ENCODE measurements at places on chromosomes 1 and 21.
A peak's percentile ranks its signal among the peaks of the same experiment; 100 is the strongest.

DNA sequence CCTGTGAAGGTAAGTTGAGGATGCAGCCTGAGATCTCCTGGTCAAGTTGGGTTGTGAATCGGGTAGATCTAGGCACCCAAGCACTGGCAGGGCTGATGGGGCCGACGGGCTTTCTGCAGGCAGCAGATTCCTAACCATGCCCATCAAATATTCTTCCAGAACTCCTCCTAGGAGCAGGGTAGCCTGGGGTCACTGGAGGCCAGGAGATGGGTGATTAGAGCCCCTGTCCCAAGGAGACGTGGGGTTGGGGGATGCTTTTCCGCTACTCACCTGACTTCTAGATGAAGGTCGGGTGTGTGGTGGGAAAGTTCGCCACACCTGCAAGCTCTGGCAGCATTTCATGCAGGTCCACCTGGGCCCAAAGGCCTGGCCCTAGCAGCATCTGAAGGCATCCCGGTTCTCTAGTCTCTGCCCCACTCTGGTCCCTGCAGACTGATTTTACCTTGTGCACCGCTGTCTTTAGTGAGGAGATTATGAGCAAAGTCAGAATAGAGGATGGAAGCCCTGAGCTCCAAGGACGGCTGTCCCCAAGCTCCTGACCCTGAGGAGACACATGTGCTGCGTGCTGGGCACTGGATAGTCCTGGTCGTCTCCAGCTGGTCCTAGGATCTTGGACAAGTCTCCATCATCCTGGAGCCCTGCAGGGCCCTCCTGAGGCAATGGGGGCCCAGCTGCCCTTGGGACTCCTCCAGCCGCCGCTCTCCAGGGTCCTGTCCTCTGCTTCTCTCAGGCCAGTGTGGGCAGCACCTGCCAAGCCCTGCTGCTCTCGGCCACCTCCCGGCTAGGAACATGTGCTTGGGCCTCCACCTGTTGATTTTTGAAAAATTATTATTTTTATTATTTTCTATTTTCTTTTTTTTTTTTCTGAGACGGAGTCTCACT, 21.8 kb upstream of the C2CD2 start:
- no peak for DNase-seq

GRCh38 chr1:115126516-115126915, 37.2 kb upstream of the TSPAN2 start:
- no peak for DNase-seq

- no peak for DNase-seq
Measured at GRCh38 chr1:84165601-84166000, 21.5 kb downstream of the PRKACB start.

- DNase-seq, result no peak
Measured at GRCh38 chr1:215894617-215895016, 327.5 kb downstream of the KCTD3 start.

DNA sequence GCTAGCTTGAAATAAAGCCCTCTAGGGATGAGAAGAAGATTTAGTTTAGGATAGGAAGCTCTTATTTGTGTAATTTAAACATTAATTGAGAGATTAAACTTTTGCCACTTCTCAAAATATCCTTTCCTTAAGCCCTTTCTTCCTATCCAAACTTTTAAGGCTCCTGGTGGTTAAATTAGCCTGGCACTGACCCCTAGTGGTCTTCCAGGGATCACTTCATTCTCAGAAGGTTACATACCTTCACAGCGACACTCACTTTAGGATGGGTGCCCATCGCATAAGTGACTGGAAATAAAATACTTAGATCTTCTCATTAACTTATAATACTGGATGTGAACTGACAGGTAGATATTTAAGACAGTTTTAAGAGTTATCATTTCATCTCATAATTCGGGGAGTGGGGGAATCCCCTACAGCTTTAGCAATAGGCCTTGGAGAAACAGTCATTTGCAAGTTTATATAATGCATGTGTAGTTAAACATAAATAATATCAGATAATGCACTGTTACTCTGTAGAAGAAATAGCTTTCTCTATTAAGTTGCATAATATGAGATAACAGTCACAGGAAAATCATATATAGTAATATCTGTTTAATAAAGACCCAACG, 7.4 kb downstream of the LHX9 start:
- peak; percentile 77 for DNase-seq

DNA sequence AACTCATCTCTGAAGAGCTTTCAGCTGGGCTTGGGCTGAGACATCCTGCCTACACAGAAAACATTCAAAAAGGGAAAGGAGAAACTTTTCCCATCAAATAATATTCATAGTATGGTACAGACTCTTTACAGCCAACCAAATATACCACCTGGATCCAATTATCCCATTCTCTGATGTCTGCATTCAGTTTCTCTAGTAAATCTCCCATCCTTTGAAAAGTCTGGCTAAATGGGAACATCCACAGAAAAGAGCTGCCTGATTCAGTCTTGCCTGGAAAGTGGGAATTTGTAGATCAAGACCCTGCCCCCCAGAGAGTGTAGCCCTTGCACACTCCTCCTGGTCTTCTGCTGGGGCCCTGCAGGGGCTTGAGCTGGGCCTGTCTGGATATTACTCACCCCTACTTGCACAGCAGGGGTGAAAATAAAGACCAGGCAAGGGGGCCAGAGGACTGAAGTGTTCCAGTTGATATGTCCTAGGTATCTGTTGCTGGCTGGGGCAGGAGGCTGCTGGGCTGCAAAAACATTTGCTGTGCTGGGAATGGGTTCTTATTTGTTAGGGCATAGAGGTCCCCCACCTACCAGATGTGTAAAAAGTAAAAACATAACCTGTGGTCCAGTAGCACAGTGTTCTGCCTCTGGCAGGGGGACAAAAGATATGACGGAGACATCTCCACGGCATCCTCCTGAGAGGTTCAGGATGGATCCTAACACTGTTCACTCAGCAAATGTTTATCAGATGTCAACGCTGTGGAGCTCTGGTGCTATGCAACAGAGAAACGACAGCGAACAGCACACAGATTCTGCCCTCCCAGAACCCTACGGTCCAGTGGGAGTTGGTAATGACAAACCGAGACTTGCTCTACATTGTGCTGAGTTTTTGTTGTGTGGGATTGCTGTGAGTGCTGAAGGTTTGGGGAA, 140.3 kb downstream of the PLXNA2 start:
- DNase-seq, result no peak

DNA sequence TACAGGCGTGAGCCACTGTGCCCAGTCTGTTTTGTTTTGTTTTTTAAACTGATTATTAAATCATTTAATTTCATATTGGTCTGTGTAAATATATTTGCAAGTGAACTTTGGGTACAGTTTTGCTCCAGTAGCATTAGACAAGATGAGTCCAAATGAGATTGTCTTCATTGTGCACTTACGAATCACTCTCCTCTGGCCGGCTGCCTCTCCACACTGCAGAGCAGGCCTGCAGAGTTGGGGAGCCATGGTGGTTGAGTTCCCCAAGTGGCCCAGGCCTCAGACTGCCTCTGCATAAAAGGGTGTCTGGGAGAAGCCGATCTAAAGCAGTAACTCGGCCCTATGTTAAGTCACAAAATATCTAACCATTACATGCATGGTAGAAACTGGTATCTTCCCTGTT, 74.8 kb downstream of the ATP5PO start:
- DNase-seq, result no peak

GRCh38 chr1:48807554-48808260, 31.0 kb upstream of the BEND5 start:
- no peak for DNase-seq

- peak; percentile 80 for DNase-seq
Measured at GRCh38 chr1:51518033-51518585, 957 bp downstream of the EPS15 start.

GRCh38 chr1:43466403-43466802, 12.7 kb upstream of the HYI start:
- no peak for DNase-seq

GRCh38 chr1:36588972-36589371, 106.3 kb upstream of the CSF3R start:
- DNase-seq, result no peak

DNA sequence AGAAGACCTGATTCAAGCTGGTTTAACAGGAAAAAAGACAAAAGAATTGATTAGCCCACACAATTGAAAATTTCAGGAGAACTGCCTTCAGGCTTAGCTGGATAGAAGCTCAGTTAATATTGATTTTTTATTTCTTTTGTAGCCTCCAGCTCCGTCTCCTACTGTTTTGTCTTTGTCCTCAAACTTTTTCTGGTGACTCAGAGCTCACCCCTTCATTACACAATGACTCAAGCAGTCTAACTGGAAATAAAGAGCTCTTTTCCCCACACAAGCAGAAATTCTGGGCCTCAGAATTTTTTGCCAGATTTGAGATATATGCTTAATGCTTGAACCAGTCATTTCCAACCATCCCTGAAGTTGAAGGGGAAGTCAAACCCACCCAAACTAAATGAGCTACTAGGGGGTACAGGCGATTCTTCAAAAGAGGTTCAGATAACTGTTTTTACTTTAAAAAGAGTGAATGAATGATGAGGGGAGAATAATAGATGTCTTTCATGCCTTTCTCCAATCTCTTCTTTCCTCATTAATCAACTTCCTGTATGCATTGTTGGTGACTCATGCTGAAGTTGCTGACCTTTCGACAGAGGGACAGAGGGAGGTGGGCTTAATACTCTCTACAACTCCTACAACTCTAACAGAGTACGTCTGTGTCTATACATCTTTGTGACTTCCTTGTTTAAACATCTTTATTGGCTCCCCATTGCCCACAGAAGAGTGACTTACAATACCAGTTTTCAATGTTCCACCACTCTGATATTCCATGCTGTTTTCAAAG, 6.2 kb upstream of the ACP6 start:
- no peak for DNase-seq

DNA sequence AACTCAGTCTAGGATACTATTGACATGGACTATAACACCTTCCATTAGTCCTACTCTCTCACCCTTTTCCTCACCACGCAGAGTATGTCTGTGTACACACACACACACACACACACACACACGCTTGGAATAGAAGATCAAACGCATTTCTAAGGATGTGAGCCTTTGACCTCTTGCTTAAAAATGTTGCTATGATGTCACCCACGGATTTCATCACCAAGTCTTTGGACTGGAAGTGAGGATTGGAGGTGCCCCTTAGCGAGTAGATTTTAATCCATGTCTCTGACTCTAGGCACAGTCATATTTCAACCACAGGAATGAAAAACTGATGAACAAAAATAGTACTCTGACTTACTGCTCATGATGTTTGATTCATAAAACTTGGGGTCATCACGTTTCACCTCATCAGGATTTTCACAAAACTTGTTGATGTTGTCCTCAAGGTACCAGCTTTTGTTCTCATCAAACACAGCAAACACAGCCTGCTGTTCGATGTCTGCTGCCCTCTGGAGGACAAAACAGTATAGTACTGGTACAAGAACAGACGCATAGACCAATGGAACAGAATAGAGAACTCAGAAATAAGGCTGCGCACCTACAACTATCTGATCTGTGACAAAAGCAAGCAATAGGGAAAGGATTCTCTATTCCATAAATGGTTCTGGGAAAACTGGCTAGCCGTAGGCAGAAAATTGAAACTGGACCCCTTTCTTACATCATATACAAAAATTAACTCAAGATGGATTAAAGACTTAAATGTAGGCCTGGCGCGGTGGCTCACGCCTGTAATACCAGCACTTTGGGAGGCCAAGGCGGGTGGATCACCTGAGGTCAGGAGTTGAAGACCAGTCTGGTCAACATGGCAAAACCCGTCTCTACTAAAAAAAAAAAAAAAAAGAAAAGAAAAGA, 39.9 kb downstream of the F5 start:
- peak; percentile 90 for DNase-seq

GRCh38 chr1:69914976-69915765, 290.2 kb downstream of the LRRC40 start:
- DNase-seq, result no peak

DNA sequence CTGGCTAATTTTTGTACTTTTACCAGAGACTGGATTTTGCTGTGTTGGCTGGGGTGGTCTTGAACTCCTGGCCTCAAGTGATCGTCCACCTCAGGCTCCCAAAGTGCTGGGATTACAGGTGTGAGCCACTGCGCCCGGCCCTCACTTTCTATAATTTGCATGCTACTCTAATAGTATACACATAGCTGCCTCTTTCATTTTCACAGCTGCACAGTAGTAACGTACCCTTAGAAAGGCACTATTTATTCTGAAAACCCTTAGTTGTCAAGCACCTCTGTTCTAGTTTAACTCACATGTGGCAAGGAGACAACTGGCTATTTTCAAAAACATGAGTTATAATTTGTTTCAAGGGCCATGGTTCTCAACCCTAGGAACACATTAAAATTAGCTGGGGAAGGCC, 17.2 kb downstream of the TPM3 start:
- no peak for DNase-seq

DNA sequence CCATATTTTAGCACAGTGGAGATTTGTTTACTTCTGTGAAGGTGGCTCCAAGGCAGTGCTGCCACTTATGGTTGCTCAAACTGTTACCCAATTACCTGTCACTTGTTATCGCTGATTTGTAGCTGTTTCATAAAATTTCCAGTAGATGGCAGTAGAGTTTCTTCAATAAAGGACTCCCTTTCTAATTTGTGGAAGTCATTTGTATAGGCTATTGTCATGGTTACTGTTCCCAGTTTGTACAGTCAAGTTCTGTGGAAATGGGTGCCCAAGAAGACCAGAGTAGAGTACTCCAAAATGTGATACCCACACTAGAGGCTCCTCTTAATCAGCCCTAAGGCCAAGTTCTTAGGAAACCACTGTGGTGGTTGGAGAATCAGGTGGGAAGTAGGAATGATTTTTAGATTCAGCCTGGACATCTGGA, 186.1 kb downstream of the CLEC20A start:
- peak; percentile 58 for DNase-seq

DNA sequence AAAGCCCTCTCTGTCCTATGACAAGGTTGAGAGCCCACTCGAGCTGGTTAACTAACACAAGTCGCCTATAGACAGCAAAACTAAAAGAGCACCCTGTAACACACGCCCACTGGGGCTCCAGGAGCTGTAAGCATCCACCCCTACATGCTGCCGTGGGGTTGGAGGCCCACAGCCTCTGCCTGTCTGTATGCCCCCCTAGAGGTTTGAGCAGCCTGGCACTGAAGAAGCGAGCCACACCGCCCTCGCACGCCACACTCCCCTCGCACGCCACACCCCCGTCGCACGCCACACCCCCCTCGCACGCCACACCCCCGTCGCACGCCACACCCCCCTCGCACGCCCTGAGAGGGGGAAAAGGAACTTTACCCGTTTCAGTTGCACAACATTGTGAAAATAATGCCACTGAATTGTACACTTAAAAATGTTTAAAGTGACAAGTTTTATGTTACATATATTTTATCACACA, 13.2 kb upstream of the HMGCL start:
- DNase-seq, result peak; percentile 90

DNA sequence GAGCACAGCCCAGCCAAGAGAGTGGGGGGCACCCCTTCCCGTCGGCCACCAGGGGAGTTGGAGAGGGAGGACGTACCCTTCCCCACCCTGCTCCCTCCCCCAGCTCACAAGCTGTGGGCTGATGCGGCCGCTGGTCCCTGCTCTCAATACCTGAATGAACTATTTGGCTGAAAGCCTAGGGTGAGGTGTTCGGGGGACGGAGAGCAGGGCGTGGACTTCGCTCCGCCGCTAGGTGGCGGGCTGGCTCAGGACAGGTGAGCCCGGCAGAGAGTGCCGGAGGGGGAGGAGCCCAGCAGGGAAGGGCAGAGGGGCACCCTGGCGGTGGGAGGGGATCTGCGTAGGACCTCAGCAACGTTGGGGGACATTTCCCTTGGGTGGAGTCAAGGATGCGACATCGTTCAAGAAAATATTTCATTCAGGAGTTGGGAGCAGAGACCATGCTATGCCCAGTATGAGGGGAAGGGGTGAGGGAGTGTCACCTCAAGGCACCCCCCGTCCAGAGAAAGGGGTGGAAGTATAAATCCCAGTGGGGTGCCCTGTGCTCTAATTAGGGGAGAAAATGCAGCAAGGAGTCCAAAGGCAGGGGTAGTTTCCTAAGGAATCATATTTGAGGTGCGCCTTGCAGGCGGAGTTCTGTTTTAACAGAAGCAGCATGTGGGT, 12.0 kb upstream of the RHBG start:
- peak; percentile 92 for DNase-seq
